ENCODE measurements at places on chromosomes 4 and X.
A peak's percentile ranks its signal among the peaks of the same experiment; 100 is the strongest.

GRCh38 chr4:40421839-40422708 lies 86.9 kb downstream of the CHRNA9 start:
- no peak for DNase-seq

DNA sequence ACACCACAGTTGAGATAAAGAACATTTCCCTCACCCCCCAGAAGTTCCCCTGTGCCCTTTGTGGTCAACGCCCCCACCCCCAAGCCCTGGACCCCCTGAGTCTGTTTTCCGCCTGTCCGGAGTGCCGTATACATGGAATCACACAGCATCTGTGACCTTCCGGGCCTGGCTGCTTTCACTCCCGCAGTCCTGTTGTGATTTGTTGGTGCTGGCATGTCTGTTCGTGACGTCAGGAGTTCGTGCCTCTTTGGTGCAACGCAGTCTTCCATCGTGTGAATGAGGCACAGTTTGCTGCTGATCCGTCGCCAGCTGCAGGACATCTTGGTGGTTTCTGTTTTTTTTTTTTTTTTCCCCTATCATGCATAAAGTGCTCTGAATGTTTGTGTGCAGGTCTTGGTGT lies 62.1 kb downstream of the PSAPL1 start:
- DNase-seq = no peak

DNA sequence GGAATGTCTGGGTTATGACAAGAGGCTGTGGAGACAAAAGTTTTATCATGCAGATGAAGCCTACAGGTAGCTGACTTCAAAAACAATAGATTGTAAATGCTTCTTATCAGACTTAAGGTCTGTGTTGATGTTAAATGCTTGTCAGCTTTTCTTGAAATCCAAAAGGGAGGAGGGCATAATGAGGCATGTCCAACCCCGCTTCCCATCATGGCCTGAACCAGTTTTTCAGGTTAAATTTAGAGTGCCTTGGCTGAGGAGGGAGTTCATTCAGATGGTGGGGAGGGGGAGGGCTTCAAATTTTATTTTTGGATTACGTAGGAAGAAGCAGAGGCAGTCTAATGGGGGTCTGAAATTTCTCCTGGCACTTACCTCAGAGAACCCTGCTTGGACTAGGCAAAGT lies 207.7 kb upstream of the HDX start:
- no peak for DNase-seq

GRCh38 chr4:62450740-62451139 lies 1250.6 kb downstream of the ADGRL3 start:
- no peak for DNase-seq

DNA sequence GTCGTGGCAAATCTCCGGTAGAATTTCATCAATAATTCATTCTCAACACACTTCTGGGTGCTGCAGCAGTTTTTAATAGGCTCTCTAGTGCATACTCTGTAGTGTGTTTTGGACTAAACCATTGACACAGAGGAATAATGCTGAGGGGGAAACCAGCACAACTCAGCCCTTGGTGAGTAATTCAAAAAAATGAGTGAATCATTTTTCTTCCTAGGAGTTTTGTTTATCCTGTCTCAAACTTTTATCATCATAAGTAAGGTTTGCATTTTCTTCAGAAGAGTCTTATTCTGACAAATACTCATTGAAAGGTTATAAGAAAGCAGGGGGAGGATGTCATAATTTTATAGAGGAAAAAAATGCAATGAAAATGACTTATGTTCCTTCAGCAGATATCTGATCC lies 2542.7 kb downstream of the PCDH7 start:
- peak; percentile 0 for DNase-seq

DNA sequence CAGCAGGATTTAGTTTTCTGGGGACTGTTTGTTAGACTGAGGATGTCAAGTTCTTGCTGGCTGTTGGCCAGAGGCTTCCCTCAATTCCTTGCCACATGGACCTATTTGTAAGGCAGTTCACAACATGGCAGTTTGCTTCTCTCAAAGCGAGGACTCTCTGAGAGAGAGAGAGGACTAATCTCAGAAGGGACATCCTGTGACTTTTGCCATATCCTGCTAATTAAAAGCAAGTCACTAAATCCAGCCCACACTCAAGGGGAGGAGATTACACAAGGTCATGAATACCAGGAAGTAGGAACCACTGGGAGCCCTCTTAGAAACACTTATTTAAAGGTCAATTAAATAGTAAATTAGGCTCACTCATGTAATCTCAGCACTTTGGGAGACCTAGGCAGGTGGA lies 38.2 kb downstream of the PPP1R2C start:
- DNase-seq = no peak

GRCh38 chrX:40085102-40085551 lies 12.6 kb downstream of the BCOR start:
- peak; percentile 89 for DNase-seq

- no peak for DNase-seq
Measured at GRCh38 chrX:56800801-56801200, 71.8 kb downstream of the NBDY start.

- peak; percentile 29 for DNase-seq
Measured at GRCh38 chrX:139932073-139932900, 566 bp downstream of the ATP11C start.

DNA sequence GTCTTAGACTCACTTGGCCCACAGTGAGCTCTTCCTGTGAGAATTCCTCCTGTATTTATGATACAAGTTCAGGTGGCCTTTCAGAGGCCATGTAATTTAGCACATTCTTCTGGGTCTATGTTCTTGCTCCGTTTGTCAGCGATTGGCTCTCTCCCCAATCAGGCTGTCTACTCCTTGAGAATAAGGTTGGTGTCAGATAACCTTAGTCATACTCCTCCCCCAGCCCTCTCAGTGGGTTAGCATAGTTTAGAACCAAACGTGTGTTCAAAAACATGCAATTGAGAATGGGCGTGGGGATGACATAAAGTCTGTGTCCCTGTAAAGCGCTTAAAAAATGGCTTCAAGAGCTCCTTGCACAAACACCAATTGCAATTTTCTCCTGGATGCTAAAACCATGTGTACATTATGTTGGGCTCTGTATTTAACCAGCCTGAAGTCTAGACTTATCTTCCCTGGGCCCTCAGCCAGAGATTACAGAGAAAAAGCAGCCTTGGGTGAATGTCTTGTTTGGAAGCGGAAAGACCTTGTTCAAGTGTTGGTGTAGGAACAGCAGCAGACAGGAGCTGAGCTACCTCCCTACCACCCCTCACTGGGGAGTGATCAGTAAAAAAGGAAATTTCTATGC lies 9.9 kb upstream of the CT47C1 start:
- peak; percentile 28 for DNase-seq
